Activated CD8-positive, alpha-beta T cell treated with anti-CD3 and anti-CD28 coated beads for 36 hours (primary cell): ENCODE measurements at places on chromosomes 1 and 21. TPM values are rescaled to one million over a fixed set of nuclear protein-coding genes. Genes with fewer than 3 reads are reported as not detected.

GRCh38 chr1:105087506-105087905 lies 1337.8 kb downstream of the AMY1C start:
- no peak for DNase-seq
- no peaks in the 10 kb centered on the region for H3K4me1 ChIP-seq
- H3K36me3 ChIP-seq: no peaks in the 10 kb centered on the region
- H3K27me3 ChIP-seq: no peaks in the 10 kb centered on the region
- no peak overlapping the region for H3K27ac ChIP-seq

DNA sequence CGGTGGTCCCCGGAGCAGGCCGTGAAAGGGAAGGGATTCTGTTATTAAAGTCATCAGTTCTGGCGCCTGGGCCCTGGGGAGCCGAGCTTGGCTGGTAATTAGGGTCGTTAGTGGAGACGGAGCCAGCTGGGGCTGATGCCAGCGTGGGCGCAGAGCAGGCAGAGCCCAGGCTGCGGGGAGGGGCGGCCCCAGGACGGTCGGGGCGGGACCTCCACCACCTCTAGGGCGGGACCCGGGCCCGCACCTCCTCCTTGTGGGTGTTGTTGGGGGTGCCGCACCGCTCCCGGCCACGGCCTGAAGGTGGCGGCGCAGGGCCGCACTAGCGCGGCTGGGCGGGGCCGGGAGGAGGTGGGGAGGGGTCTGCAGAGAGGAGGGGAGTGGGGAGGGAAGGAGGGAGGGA lies 470.6 kb downstream of the PTPRU start:
- no peak overlapping the region for H3K27ac ChIP-seq
- no peak overlapping the region for H3K4me3 ChIP-seq
- peak; percentile 54 for DNase-seq
- H3K4me1 ChIP-seq: peaks cover 14% of the 10 kb centered on the region
- peaks cover 36% of the 10 kb centered on the region for H3K27me3 ChIP-seq
- H3K36me3 ChIP-seq: no peaks in the 10 kb centered on the region

GRCh38 chr1:73056826-73057225 lies 774.5 kb upstream of the NEGR1 start:
- DNase-seq: no peak
- H3K36me3 ChIP-seq: no peaks in the 10 kb centered on the region
- H3K4me3 ChIP-seq: no peak overlapping the region
- no peak overlapping the region for H3K27ac ChIP-seq
- H3K4me1 ChIP-seq: no peaks in the 10 kb centered on the region
- no peaks in the 10 kb centered on the region for H3K27me3 ChIP-seq

DNA sequence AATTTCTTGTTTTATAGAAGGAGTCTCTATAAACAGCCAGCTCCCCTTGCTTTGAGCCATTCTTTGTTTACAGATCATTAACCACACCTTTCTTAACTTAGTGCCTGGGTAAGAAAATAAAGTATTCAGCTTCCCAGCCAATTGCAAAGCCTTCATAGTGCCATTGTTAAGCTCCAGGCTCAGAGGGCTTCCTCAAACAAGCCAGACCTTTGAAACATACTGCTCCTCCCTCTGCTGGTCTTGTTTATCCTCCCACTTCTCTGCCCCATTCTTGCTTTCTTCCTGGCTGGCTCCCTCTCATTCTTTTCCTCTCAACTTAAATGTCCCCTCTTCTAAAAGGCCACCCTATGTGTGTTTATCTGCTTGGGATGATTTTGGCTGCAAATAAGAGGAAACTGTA lies 319.4 kb upstream of the ST6GALNAC5 start:
- no peaks in the 10 kb centered on the region for H3K36me3 ChIP-seq
- H3K27me3 ChIP-seq: no peaks in the 10 kb centered on the region
- H3K27ac ChIP-seq: no peak overlapping the region
- no peak overlapping the region for H3K4me3 ChIP-seq
- no peaks in the 10 kb centered on the region for H3K4me1 ChIP-seq

DNA sequence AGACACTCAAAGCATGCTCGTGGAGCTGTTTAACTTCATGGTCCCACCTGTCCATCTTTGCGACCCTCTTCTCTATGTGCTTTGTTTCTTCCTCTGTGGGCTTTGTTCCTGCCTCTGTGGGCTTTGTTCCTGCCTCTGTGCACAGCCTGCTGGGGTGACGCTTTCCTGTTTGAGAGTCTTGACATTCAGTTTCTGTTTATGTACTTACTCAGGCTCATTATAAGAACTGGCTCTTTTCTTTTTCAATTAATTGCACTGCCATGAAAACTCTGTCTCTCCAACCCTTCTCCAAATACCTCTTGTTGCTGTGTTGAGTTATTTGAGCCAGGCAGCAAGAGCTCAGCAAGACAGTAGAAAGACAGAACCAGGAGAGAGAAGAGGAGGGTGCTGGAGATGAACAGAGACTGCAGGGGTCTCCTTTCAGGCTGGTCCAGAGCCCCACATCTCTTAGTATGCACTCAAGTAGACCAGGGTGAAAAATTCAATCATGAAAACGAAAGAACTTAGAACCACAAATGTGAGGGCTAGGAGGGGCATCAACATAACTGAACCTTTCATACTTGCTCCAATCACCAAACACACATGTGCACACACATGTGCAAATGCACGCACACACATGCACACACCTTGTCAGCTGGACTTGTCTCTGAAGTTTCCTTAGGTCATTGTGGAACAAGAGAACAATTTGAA lies 88.3 kb upstream of the SGIP1 start:
- H3K4me3 ChIP-seq: peak overlapping the region; percentile 68
- H3K27ac ChIP-seq: peak overlapping the region; percentile 96
- peaks cover 9% of the 10 kb centered on the region for H3K27me3 ChIP-seq

- no peak overlapping the region for H3K4me3 ChIP-seq
- H3K27me3 ChIP-seq: no peaks in the 10 kb centered on the region
- peaks cover 7% of the 10 kb centered on the region for H3K36me3 ChIP-seq
- peak overlapping the region; percentile 16 for H3K27ac ChIP-seq
- no peak for DNase-seq
Measured at GRCh38 chr1:223733898-223734852, 21.8 kb downstream of the CAPN2 start.

GRCh38 chr21:33386222-33386784 lies 16.9 kb upstream of the IFNGR2 start:
- DNase-seq: no peak
- no peak overlapping the region for H3K4me3 ChIP-seq
- no peaks in the 10 kb centered on the region for H3K36me3 ChIP-seq
- no peak overlapping the region for H3K27ac ChIP-seq

DNA sequence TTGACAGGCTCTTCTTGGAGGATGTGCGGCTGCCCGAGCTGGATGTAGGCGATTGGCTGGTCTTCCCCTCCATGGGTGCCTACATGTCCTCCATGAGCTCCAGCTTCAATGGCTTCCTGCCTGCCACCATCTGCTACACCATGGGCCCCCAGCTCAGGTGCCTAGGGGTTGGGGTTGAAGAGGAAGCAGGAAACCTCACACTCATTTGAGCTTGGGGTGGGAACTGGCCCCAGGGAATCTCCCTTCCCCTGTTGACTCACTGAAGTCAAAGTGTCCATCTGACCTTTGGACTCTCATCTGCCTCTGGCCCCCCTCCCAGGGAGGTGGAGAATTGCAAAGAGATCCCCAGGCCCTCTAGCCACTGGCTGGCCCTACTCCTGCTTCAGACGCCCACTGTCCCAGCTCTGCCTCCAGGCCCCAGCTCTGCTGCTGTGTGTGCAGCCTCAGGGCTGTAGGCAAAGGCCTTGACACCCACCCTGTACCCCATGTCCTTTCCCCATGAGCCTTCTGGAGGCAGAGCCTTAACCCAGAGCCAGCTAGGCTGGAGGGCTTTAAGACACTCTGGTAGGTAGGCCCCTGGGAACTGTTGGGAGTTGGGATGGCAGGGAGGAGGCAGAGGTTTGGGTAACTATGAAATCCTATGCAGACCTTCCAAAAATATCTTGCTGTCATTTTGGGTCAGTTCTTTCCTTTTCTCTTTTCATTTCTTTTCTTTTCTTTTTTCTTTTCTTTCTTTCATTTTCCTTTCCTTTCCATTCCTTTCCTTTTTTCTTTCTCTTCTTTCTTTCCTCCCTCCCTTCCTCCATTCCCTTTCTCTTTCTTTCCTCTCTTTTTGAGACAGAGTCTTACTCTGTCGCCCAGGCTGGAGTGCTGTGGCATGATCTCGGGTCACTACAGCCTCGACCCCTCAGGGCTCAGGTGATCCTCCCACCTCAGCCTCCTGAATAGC lies 66.9 kb upstream of the TINAGL1 start:
- H3K27me3 ChIP-seq: peaks cover 4% of the 10 kb centered on the region
- no peaks in the 10 kb centered on the region for H3K36me3 ChIP-seq
- peaks cover 22% of the 10 kb centered on the region for H3K4me1 ChIP-seq
- no peak overlapping the region for H3K4me3 ChIP-seq
- DNase-seq: peak; percentile 57

DNA sequence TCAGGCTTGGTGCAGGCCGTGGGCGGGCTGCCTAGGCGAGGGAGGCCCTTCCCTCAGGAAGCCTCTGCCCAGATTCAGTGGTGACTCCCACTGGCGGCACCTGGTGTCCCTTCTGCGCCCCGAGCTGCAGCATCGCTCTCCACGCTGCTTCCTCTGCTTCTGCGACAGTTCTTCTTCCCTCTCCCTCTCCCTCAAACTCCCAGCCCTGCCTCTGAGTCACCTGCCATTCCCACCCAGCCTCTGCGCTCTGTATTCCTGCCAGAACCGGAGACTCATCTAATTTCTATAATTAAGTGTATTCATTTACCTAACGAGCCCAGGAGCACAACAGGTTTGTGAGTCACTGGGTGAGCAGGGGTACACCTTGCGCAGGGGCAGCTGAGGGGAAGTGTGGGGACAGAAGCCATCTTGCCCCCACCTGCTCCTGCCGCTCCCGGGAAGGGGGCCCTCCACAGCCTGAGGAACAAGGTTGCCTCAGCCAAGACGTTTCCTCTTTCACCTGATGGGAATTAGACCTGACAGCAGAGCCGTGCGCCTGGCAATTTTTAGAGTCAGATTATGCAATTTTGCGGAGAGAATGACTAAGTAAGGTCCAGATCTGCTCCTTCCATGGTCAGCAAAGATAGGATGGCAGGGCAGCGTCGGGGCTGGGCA lies 19.4 kb downstream of the KCNC4 start:
- H3K27ac ChIP-seq: no peak overlapping the region
- no peaks in the 10 kb centered on the region for H3K27me3 ChIP-seq
- no peak for DNase-seq
- peaks cover under 1% of the 10 kb centered on the region for H3K4me1 ChIP-seq

GRCh38 chr1:53081384-53082066 lies 19.5 kb downstream of the PODN start:
- DNase-seq: no peak
- H3K36me3 ChIP-seq: no peaks in the 10 kb centered on the region
- H3K27me3 ChIP-seq: no peaks in the 10 kb centered on the region
- H3K4me1 ChIP-seq: no peaks in the 10 kb centered on the region
- H3K4me3 ChIP-seq: no peak overlapping the region

GRCh38 chr1:116075990-116076389 lies 35.2 kb upstream of the MAB21L3 start:
- H3K36me3 ChIP-seq: no peaks in the 10 kb centered on the region
- no peak overlapping the region for H3K27ac ChIP-seq
- no peak for DNase-seq

GRCh38 chr1:119204197-119204960 lies 63.9 kb upstream of the WARS2 start:
- H3K27ac ChIP-seq: no peak overlapping the region
- no peak overlapping the region for H3K4me3 ChIP-seq

- H3K4me3 ChIP-seq: no peak overlapping the region
- DNase-seq: no peak
- no peak overlapping the region for H3K27ac ChIP-seq
- H3K27me3 ChIP-seq: no peaks in the 10 kb centered on the region
Measured at GRCh38 chr1:105359457-105359856, 1609.8 kb downstream of the AMY1C start.

- no peaks in the 10 kb centered on the region for H3K27me3 ChIP-seq
- no peak overlapping the region for H3K27ac ChIP-seq
- no peak for DNase-seq
- no peak overlapping the region for H3K4me3 ChIP-seq
Measured at GRCh38 chr1:21318714-21319159, 28.5 kb upstream of the ECE1 start.

DNA sequence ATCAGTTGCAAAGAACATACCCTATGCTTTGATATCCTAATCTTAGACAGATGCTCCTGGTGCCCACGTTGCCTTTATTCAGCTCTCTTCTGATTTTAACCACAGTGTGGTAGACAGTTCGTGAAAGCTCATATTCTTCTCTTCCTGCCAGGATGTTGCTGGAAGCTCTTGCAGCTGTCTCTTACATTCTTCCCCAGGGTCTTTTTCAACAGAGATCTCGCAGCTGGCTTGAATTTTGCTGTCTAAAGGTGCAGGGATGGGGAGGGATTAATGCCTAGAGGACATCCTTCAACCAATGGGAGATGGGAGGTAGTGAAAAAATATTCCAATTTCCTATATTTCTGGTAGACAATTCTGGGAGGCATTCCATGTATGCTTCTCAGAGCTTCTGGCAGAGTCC lies 150.0 kb upstream of the APP start:
- H3K4me1 ChIP-seq: no peaks in the 10 kb centered on the region
- no peaks in the 10 kb centered on the region for H3K27me3 ChIP-seq
- DNase-seq: no peak
- H3K4me3 ChIP-seq: no peak overlapping the region
- H3K36me3 ChIP-seq: no peaks in the 10 kb centered on the region

DNA sequence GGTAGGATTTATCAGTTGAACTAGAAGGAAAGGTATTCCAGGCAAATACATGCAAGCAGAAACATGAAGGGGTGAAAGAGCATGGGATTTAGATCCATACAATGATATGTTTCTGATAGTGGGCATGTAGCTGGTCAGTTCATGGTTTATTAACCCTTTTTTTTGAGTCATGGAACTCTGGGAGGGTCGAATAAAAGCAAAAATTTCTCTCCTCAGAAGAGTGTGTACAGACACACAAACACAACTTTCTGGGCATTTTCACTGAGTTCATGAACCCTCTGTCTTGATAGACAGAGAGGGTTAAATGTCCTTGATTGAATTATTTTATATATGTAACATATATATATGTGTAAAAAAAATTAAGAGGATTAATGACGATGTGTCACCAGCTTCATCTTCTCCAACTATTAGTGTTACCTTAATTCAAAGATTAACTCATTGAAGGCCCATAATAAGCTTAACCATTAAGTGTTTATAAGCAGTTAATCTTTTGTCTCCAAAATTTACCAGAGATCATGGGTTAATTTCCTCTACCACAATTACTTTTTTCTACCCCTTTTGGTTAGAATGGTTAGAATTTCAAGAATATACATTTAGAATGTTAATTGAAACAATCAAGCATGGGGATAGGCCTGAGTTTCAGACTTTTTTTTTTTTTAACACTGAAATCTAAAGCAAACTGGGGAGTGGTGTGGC lies 4.6 kb downstream of the JUN start:
- peaks cover 9% of the 10 kb centered on the region for H3K4me1 ChIP-seq
- H3K27me3 ChIP-seq: peaks cover 1% of the 10 kb centered on the region

DNA sequence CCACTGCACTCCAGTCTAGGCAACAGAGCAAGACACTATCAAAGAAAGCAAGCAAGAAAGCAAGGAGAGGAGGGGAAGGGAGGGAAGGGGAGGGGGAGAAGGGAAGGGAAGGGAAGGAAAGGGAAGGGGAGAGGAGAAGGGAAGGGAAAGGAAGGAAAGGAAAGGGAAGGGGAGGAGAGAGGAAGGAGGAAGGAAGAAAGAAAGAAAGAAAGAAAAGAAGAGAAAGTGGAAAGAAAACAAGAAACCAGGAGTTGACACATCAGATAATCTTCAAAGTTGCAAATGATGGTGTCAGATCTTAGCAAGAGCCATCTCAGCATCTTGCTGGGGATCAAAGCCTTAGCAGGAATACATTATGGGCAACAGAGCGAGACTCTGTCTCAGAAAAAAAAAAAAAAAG lies 14.9 kb upstream of the CDA start:
- no peak for DNase-seq
- H3K4me1 ChIP-seq: no peaks in the 10 kb centered on the region
- H3K27me3 ChIP-seq: peaks cover 18% of the 10 kb centered on the region
- H3K36me3 ChIP-seq: no peaks in the 10 kb centered on the region

The CRTC2 gene
- total RNA-seq: 71.8 TPM

The ZBTB8A gene
- total RNA-seq: not detected

The CATSPERE gene
- 0.20 TPM for total RNA-seq

The OR14K1 gene
- not detected for total RNA-seq

The MYOG gene
- not detected for total RNA-seq

The PEAR1 gene
- not detected for total RNA-seq
